ENCODE measurements at places on chromosomes 6 and 20.
A peak's percentile ranks its signal among the peaks of the same experiment; 100 is the strongest.

- DNase-seq, result no peak
Measured at GRCh38 chr6:136427378-136427717, 122.9 kb downstream of the MAP7 start.

DNA sequence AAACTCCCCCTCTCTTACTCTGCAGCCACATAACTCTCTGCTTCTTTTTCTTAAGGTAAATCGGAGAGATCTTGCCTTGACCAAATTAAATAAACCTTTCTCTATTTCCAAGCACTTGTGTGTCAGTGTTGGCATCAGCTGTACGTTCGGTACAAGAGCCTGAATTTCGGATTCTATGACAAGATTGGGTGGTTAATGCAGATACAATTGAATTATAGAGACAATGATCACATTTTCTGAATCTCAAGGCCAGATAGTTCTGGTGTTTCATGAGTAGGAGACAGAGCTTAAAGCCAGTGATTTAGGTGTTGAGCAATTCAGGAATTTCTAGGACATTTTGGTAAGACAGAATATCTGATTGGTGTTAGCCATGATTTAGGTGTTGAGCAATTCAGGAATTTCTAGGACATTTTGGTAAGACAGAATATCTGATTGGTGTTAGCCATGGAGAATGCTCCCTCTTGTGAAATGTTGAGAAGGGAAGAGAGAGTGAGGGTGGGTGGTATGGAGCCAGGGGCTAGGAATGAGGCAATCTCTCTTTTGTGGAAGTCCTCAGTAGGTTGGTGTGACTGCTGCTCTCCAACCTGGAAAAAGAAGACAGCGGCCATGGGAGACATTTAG, 5.1 kb downstream of the SPINT3 start:
- no peak for DNase-seq

DNA sequence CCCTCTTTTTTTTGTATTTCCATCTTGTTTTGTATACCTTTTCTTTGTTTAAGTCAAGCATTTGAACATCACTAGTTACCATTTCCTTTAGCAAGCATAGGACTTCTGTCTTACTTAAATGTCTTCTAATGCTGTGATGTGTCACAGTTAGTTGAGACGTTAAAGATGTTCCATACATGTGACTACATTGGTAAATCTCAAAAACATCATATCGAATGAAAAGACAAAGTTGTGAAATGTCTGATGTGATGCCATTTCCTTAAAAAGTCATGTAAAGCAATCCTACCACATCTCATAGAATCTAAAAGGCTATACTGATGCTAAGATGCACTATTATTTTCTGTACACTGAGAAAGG, 26.8 kb downstream of the SLC16A10 start:
- DNase-seq, result peak; percentile 13

GRCh38 chr6:125259354-125259736, 42.4 kb downstream of the HDDC2 start:
- no peak for DNase-seq

GRCh38 chr6:402901-403658, 11.5 kb downstream of the IRF4 start:
- no peak for DNase-seq

- no peak for DNase-seq
Measured at GRCh38 chr20:46946181-46946624, 51.6 kb downstream of the EYA2 start.

DNA sequence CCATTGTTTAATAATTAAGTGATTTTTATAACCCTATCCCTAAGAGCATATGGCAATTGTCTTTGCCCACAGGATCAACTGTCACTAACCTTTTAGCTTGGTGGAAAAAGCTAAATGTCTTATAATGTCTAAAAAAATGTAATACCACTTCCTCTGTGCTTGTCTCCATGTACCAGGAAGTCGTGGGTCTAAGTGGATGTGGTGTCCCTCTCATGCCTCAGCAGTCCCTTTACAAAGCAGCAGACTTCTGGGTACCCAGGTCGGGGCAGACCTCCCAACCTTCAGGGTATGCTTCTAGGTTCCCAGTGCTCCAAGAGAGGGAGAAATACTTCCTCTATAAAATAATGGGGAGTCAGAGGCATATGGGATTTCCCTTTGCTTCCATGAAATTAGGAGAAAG, 74.7 kb downstream of the ZHX3 start:
- no peak for DNase-seq

DNA sequence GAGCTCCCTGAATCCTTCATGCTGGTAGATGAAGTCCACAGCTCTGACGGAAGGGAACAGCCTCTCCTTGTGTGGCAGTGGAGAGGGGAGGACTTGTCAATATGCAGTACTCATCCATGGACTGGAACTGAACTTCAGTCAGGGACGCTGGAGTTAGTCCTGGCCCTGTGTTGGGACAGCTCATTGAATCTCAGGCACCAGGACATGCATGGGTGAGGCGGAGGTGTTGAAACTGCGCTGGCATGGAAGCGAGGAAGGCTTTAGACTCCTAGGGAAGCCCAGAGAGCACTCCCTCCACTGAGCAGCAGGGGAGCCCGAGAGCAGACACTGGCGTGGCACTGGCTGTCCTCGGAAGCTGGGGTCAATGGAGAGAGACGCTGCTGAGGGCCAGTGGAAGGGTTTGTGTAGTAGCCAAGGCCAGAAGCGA, 161.3 kb upstream of the GGTLC1 start:
- DNase-seq, result peak; percentile 12

DNA sequence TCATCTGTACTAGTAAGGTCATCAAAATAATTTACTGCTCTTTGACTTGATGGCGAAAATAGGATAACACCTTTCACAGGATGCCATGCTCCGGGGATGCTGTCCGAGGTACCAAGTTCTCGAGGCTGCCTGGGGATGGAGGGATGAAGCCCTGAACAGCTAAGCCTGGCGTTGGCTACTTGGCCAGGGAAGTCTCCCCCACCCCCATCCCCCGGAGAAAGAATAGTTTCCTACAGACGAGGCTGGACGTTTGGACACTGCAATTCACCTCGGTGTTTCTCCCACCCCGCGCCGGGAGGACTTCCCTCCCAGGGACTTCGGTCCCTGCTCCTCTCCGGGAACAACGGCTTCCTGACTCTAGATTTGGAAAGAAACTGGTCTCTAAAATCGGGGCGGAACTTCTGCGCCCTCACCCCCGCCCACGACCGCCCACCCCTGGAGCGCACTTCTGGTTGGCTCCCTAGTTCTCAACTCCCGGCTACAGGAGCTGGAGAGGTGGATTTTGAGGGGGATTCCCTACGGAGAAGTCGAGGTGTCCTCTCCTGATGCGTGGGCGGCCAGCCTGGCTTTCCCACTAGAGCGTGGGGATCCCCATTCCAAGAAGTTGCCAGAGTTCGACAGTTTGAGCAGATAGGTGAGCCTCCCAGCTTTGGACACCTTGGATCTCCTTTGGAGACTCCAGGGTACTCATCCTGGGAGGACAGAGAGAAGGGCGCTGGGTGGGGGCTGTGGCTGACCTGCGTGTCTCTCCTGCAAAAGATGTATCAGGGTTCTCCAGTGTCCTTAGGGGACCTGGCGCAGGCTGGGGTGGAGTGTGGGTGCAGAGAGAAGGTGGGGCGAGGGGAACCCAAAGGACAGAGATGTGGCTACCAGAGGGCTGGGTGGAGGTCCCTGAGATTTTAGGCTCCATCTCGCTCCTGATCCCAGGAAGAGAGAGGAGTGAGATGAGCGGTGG, 1.1 kb downstream of the PCSK2 start:
- no peak for DNase-seq

DNA sequence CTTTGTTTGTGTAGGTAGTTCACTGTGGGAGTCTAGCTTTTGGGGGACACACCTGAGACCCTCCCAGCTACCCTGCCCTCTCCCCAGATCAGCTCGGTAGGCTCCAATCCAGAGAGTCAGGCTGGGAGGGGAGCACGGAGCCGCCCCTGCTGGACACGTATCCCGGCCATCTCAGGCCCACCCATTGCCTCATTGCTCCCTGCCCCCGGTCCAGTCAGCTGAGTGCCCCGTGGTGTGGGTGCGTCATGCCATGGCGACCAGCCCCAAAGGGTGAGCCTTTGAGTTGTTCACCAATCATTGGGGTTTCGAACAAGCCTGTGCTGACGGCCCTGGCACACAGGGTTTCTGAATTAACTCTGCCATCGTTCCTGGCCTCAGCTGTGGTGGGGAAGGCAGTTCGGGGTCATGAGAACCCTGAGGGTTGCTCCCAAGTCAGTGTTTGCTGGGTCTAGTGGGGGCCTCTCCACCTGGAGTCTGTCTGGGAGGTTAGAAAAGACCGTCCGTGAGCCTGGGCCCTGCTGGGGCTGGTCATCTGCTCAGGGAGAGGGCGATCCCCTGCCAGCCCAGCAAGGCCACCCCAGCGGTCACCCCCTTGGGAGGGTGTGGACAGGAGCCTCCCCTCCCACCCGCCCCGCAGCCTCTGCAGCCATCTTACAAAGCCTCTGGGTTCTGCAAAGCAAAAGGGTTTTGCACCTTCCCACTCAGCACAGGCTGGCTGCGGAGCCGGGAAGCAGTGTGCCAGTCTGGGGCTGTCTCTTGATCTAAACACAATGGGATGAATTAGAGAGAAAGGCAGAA, 34.5 kb downstream of the NTSR1 start:
- no peak for DNase-seq

DNA sequence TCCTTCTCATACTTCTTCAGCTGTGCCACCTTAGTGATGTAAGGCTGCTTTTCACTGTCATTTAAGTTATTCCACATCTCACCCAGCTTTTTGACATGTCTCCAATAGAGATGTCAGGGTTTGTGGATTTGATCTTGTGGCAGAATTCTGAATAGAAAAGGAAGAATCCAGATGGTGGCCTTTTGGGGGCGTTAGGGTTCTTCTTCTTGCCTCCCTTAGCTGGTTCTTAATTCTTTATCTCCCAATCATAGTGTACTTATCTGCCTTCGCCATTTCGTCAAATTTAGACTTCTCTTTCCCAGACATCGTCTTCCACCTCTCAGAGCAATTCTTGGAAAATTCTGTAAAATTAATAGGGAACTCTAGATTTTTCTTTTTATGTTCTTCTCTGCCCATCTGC, 422.9 kb downstream of the GJA1 start:
- DNase-seq, result no peak

DNA sequence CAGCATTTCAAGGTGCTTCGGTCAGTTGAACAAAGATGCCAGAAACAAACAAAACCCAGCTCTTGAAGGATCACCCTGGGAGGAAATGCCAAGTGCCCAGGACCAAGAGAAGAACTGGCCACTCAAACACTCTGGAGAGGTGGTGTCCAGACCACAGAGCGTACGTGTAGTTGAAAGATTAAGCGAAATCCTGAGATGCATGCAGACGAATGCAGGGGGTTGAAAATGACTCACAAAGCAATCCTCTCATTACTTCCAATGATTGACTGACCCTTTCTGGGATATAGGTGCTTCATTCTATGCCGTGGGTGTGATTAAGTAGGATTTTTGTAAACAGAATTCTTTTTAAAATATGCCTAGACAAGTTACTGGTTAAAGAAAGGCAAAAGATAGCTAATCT, 71.5 kb upstream of the ATXN1 start:
- no peak for DNase-seq

- DNase-seq, result no peak
Measured at GRCh38 chr6:30813631-30814145, 69.3 kb upstream of the IER3 start.

- DNase-seq, result peak; percentile 48
Measured at GRCh38 chr6:17354700-17355403, 38.5 kb upstream of the CAP2 start.

DNA sequence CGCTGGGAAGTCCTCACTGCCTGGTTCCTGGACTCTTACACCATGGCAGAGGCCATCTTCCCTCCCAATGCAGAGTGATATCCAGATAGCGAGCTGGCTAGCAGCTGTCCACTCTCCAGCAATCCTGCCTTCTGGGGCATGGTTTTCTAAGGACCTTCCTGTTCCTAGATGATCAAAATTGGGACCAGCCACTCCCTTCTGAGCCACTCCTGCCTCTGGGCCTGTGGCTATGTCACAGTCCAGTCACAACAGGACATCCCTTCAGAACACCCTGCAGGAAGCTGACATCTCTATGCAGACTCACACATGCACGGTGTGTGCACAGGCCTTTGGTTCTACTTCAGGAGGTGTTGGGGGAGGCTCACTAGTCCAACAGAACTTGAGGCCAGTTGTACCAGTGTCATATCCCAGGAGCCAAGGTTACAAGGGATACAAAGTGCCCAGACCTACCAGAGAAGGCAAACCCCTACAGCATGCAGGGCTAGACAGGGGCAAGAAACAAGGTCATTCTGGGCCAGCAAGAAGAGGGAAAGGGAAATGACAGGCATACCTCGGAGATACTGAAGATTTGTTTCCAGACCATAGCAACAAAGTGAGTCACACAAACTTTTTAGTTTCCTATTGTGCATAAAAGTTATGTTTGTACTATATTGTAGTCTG, 2.7 kb upstream of the MCCD1 start:
- DNase-seq, result no peak

GRCh38 chr6:12477616-12478015, 187.5 kb downstream of the EDN1 start:
- no peak for DNase-seq

DNA sequence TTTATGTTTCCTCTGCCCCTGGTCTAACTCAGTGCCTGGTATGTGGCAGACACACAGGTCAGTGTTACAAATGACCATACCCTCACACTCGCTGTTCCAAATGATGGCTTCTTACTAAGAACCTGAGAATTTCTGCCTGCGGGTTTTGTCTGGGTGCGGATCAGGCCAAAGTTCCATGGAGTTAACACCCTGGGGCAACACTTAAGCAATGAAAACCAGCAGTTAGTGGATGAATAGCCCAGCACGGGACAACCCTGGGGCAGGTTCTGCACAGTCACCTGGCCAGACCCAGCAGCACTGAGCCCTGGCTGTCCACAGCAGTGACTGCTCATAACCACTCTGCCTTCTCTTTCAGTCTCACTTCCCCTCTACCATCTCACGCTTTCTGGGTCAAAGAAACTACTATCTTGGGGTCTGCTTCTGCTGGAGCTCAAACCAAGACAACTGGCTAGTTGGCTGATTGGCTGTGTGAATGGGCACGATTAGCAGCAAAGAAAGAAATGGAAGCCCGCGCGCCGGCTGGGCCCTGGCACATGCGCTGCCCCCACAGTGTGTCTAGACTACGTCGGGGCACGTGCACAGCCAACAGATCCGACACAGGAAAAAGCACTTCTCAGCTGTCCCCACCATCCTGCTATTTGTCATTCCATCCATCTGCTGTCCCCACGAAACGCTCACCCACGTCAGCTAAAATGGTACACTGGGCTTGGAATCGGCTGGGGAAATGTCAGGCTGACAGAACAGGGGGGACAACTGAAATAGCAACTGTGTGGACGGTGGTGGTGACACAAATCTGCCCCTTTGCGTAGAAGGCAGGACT, 36.6 kb downstream of the MGME1 start:
- DNase-seq, result no peak

DNA sequence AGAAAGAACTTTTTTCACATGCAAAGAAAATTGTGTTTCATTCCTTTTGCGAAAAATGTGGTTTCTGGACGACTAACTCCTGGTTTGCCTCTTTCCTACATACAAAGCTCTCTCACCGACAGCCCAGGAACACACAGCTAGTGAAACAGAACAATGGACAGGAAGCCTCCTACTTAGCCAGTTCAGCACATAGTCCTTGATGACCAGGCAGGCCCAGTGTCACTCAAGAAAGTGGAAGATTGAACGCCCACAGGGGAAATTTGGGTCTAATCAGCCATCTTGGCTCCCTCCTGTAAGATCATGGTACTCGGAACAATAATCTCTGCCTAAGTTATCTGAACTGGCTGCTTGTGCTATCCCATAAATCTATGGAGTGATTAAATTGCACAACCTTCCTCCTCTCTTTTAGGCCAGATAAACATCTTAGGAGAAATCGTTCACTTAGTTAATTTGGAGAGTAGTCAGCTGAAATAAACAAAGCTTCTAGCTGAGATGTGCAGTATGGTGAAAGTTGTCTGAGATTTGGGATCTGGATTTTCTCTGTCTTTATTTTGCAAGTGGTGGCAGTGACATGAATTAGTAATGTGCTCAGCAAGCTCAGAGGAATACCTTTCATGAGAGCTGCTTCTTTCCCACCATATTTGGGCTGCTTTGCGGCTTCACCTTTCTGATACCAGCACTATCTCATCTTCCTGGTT, 147.0 kb downstream of the MTFR2 start:
- no peak for DNase-seq

Data from NB4 (cell line).